Muscle of arm (tissue), 14 donors: ENCODE measurements at places on chromosomes 4 and X.

- DNase-seq = no peak
Measured at GRCh38 chrX:150503898-150504219, 64.6 kb upstream of the MTM1 start.

GRCh38 chrX:101219864-101220346, 319 bp downstream of the DRP2 start:
- peak; percentile 27 for DNase-seq

GRCh38 chr4:37765741-37766140, 60.7 kb upstream of the PGM2 start:
- no peak for DNase-seq

GRCh38 chr4:119284876-119285780, 36.8 kb downstream of the FABP2 start:
- DNase-seq = no peak

DNA sequence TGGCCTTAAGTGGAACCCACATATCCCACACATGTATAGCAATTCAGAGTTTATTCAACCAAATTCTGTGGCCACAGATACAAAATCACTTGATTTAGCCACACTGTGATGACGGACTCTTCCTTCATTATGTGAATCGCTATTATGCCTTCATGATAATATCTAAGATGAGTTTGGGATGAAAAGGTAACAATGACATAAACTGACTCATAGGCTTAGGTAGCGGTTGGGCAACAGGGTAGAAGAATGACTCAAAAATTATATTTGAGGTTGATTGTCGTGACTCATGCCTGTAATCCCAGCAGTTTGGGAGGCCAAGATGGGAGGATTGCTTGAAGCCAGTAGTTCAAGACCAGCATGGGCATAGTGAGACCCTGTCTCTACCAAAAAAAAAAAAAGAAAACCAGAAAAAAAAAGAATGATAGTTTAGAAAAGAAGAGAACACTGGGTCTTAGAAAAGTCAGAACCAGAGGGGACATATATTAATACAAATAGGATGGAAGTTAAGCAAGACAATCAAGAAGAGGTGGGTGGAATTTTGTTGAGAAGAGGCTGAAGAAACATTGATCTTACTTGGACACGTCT, 70.4 kb upstream of the USP9X start:
- no peak for DNase-seq

- DNase-seq = no peak
Measured at GRCh38 chr4:744212-744841, 38.7 kb downstream of the PCGF3 start.

- DNase-seq = no peak
Measured at GRCh38 chr4:8221476-8221875, 22.4 kb downstream of the SH3TC1 start.

DNA sequence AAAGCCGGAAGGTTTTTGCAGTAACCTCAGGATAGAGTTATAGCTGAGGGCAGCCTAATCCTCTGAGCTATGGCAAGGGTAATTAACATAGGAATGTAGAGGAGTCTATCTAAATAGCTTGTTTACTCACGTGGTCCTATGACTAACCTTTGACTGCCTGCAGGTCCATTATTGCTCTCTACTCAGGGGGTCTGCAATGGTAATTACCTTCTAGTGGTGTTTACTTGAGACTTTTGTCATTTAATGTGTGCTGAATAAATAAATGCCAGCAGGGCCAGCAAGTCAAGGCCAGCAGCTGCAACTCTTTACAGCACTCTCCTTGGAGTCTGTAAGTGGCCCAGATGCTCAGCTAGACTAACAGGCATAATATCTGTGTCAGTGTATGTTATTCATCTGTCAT, 212.7 kb upstream of the FMR1 start:
- DNase-seq = no peak

- DNase-seq = no peak
Measured at GRCh38 chr4:8030121-8030781, 90.6 kb upstream of the AFAP1 start.

GRCh38 chrX:78326401-78326800, 1.0 kb downstream of the CYSLTR1 start:
- peak; percentile 17 for DNase-seq

GRCh38 chr4:138199568-138200235, 42.4 kb downstream of the SLC7A11 start:
- DNase-seq = no peak

DNA sequence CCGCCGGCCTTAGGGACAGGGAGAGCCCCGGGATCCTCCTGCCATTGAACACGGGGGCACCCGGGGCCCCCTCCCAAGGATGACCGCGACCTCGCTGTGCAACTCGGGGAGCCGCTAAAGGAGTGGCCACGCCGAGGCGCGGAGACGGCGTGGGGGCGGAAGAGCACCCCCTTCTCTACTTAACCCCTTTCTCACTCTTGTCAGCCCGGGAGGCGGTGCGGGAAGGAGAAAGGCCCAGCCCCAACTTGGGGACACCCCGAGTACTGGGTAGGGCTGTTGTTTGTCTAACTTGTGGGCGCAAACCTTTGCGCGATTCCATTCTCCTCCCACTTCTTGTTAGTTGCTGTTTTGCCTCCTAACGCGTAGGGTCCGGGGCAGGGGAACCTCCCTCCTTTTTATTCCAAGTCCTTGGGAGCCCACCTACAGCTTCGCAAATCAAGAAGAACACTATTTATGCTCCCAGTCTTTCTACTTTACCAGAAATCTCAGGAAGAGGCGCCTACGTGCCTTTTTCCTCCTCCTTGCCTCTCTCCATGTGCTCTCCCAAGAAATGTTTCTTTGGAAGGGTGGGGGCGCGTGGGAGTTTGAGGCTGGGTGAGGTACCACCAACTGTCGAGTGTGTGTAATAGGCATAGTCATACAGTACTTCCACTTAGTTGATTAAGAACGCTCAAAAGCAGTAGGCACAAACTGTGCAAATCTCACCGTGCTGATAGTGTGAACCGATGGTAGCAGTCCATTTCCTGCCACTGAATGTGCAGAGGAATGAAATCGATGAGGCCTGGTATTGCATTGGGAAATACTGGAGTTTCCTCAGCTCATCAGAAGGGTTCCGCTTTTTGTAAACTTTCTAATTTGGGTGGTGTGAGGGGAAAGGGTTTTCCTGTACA, 813 bp downstream of the DIAPH2 start:
- DNase-seq = peak; percentile 42

GRCh38 chrX:55033429-55033828, 2.7 kb upstream of the ALAS2 start:
- DNase-seq = no peak

GRCh38 chrX:100341142-100341510, 68.9 kb downstream of the PCDH19 start:
- DNase-seq = no peak

GRCh38 chrX:38804432-38804681, 3.1 kb downstream of the MID1IP1 start:
- no peak for DNase-seq

GRCh38 chr4:104064646-104065577, 345.1 kb upstream of the TACR3 start:
- peak; percentile 38 for DNase-seq

- DNase-seq = no peak
Measured at GRCh38 chrX:69014200-69014599, 151.1 kb downstream of the PJA1 start.

- no peak for DNase-seq
Measured at GRCh38 chrX:155068165-155068564, 2.8 kb downstream of the CMC4 start.

GRCh38 chr4:67744561-67745283, 9.5 kb downstream of the GNRHR start:
- no peak for DNase-seq

DNA sequence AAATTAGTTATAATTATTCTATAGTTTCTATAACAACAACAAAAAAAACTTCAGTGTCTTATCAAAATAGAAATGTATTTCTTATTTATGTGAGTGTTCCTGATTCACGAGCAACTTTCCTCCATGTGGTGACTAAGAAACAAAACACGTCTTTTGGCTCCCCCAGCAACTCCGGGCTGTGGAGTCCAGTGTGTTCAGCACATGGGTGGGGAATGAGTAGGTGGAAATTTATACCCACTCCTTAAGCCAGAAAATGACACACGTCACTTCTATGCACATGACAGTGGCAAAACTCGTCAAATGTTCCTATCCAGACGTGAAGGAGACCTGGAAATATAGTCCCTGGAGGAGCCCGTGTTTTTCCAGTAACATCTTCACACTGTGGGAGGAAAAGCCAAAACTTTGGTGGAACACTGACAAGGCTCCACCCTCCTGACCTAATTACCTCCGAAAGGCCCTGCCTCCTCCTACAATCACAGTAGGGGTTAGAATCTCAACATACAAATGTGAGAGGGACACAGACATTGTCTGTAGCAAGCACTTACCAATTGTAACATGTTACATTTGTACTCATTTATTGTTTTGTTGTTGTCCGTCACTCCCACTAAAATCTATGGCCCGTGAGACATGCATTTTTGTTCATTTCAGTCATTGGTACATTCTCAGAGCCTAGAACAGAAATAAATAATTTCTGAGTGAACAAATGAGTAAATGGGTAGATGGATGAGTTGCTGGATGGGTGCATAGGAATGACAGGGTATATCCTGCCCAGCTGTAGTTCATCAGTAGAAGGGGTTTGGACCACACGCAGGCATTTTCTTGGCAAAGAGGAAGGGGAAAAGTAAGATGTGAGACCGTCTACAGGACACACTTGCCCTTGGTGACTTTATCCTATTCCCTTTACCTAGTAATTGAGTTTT, 605.8 kb upstream of the TENM3 start:
- DNase-seq = no peak

DNA sequence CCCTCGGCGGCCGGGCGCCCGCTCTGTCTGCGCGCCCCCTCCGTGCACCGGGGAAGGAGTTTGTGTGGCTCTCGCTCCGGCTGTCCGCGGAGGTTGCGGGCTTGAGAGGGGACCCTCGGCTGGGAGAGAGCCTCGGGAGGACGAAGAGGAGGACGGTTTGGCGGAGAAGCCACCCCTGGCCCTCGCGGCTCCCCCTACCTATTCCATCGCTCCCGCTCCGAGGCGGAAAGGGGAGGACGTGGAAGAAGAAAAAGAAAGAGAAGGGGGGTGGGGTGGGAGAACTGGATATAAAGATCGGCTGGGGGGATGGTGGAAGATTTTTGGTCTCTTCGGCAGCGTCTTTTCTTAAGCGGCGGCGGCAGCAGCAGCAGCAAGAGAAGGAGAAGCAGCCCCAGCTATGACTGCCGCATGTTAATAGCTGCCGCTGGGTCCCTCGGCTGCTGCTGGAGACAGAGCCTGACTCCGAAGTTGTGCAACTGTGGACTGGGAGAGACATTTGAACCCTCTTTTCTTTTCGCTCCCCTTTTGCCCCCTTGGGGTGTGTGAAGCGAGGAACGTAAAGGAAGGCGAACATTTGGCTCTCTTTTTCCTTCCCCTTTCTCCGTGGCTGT, 895 bp downstream of the ADGRL3 start:
- DNase-seq = peak; percentile 67

DNA sequence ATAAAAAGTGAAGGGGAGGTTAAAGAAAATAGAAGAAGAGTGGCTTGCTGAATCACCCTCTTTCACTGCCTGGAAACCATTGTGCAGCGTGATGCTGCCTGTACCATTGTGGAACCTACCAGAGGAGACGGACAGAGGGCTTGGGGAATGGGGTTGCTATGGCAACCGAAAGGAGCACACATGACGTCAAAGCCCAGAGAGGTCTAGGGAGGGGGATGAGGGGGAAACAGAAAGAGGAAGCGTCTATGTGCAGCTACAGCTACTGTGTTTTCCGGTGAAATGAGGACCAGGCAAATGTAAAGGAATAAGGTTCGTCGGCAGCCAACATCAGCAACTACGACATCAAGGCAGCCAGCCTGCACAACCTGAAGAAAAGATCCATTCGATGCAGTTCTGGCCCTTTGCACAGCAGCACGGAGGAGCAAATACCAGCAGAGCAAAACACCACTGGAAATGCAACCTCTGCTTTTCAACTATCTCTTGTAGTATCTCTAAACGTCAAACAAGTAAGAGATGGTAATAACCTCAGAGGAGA, at the start of gene MAPK10:
MAPK10 (minus strand) TSS at position 110 of the 535 bp plus-strand sequence.
- DNase-seq = peak; percentile 83

DNA sequence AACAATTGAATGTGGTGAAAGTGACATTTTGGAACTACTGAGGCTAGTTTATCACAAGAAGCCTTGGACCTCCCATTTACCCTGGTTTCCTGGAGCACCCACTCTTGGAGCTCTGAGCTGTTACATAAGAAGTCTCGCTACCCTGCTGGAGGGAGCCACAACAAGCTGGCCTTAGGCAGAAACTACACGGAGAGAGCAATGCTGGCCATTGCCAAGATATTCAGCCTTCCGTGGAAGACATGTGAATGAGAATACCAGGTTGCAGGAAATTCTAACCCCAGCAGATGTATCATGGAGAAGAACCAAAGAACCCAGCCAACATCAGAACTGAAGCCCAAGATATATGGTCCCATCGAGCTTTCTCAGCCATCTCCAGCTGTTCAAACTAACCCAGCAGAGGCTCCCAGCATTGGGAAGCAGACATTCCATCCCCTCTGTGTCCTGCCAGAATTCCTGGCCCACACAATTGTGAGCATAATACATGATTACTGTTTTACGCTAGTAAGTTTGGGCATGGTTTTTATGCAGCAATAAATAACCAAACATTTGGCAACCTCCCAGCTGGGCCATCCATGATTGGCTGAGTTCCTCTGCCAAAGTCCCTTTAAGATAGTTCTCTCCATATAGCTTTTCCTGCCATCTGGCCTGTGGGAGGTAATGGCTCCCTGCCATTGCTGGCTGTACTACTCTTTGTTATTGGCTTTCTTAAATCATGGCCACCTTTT, 17.9 kb upstream of the PDE5A start:
- peak; percentile 86 for DNase-seq

GRCh38 chr4:120055162-120055561, 11.5 kb downstream of the MAD2L1 start:
- DNase-seq = no peak

DNA sequence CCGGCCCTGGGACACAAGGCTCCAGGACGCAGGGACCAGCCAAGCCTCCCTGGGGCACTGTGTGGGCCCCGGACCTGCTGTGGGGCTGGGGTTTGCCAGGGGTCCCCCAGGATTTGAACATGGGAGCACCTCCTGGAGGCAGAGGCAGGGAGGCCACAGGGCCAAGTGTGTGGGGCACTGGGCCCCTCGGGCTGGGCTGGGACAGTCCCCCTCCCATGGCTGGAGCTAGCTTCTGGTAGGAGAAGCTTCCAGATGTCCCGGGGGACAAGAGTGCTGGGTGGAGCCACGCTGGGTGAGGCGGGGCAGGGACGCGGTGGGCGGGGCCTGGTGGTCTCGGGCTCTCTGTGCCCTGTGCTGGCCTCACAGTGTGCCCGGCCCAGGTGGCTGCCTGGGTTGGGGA, 18.6 kb downstream of the FGFRL1 start:
- DNase-seq = no peak

DNA sequence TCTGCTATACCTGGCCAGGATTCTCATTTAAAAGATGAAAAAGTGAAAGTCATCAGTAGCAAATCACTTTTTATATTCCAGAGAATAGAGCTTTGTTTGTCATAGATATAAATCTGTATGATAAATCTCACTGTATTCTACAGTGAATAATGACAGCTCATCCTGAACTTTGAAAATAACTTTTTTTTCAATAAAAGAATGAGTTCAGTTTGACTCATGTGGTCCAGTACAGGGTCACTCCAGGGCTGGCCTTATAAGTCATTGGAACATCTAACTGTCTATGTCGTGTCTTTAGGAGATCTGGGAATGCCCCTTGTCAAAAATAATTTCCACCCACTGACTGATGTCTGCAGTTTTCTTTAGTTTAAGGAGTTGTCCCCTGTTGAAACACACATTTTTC, 18.5 kb upstream of the CXCL8 start:
- DNase-seq = no peak
